ENCODE measurements at places on chromosomes 4 and X.

- DNase-seq: no peak
Measured at GRCh38 chr4:140249351-140249750, 95.4 kb upstream of the MAML3 start.

- DNase-seq: no peak
Measured at GRCh38 chrX:84165711-84166110, 22.3 kb downstream of the RPS6KA6 start.

DNA sequence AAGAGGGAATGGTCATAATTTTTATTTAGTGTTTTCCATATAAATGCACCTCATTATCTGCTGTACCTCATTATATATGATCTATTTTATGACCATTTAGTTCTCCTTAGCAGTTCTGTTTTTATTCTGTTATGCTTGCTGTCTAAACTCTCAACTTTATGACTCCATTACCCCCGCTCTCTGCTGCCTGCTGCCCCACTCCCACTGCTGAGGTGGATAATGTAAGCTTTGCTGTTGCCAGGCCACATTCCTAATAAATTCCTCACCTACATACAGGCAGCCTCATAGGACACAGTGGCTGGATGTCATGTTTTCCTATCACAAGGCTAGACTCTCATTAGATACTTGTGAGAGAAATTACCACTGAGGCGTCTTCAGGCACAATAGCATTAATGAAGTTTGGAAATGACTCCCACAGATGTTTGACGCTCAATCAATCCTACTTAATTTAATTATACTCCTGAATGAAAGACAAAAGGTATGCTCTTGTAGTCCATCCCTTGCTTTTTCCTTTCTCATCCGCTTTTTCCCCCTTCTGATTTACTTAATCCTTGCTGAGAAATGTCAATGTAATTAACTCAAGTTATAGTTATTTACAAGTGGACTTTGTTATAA is 497.5 kb upstream of the IGFBP7 start:
- no peak for DNase-seq

- DNase-seq: no peak
Measured at GRCh38 chrX:99572711-99573110, 837.4 kb downstream of the PCDH19 start.

- DNase-seq: no peak
Measured at GRCh38 chr4:11293866-11294265, 134.8 kb downstream of the HS3ST1 start.

DNA sequence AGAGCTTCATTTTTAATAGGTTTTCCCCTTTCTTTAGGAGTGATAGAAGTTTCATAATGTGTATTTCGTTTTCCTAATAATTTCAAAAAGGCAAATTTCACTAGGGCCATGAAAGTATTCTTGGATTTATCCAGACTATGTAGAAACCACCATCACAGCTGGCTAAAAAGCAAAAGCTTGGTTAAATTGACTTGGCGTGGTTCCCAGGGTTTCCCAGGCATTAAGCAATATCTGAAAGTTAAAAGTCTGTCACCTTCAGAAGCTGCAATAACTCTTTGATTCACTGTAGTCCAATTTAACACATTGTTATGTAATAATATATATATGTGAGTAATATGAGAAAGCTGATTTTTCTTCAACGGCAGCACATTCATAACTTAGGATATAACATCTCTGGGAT is 38.3 kb downstream of the NDNF start:
- no peak for DNase-seq

DNA sequence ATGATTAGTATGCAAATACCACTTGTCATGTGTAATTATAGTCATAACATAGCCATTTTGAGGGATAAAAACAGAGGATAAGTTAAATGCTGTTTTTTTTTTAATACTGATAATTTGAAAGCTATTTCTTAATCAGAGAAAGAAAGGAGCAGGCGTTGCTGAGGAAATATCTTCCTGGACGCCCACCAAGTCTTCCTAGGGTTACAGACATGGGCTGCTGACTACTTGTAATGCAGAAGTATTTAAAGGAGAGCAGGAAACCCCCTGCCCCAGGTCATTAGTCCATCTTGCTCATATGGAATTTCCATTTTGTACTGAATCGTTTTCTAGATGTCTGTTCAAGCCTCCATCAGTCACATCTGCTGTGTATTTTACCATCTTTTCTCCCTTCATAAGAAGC is 176.2 kb downstream of the ADGRL3 start:
- no peak for DNase-seq

DNA sequence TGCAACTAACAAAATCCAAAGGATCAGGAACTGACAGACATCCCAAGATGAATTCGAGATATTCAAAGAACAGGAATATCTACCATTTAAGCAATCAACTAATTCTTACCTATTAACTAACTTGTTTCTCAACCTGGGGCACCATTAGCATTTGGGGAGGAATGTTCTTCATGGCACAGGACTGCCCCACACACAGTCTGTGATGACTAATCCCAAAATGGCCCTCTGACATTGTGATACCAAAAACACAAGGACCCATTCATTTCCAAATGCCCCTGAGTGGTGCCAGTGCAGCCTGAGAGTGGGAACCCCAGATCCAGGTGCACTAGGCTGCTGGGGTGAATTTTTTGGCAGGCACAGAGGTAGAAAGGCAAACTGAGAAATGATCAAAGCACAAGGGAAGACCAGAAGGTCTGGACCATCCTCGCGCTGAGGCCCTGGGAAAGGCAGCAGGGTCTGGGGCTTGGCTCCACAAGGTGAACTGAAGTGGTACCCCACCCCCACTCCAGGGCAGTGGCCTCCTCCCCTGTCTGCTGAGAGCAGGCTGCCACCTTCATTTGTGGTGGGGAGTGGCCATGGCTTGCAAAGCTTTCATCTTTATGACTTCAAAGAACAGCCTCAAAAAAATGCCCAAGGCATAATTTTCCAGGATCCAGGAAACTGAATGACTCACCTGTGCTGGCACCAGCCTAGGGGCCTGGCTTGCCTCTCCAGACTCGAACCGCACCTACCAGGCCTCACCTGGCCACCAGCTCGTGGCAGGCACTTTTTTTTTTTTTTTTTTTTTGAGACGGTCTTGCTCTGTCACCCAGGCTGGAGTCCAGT is 122.4 kb downstream of the BCOR start:
- no peak for DNase-seq

GRCh38 chr4:4327652-4328121 is 37.6 kb downstream of the ZBTB49 start:
- no peak for DNase-seq

GRCh38 chr4:99029018-99029735 is 33.7 kb downstream of the METAP1 start:
- no peak for DNase-seq

DNA sequence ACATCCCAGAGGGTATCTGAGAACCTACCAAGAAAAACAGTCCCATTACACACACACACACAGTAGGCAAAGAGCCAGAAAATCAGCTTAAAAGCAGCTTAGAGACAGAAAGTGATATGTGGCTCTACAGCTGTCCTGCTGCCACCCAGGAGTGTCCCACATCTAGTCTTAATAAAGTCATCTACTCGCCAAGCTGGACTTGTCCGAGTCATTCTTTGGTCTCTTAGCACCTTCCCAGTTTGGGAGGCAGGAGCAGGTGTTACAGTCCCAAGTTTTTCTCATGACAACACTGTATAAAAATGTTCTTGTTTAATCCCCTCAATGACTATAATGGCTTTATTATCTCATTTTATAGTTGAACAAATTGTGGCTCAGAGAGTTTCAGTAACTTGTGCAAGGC is 252.5 kb upstream of the CASK start:
- DNase-seq: no peak

- no peak for DNase-seq
Measured at GRCh38 chr4:161907590-161907955, 256.2 kb downstream of the FSTL5 start.

- no peak for DNase-seq
Measured at GRCh38 chr4:135601351-135601750, 1399.8 kb upstream of the PABPC4L start.

DNA sequence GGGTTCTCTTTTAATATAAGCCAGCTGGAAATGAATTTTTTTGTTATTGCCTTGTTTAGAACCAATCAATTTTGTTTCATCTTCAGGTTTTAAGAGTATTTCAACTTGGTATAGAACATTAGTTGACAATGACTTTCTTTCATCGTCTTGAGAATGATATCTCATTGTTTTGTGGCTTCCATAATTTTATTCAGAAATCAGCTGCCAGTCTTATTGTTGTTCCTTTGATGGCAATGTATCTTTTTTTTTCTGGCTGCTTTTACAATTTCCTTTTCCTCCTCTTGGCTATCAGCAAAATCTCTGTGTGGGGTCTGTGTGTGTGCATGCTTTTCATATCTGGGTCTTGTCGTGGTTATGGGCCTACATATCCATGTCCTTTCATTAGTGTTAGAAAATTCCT is 1536.4 kb upstream of the TENM3 start:
- DNase-seq: no peak

DNA sequence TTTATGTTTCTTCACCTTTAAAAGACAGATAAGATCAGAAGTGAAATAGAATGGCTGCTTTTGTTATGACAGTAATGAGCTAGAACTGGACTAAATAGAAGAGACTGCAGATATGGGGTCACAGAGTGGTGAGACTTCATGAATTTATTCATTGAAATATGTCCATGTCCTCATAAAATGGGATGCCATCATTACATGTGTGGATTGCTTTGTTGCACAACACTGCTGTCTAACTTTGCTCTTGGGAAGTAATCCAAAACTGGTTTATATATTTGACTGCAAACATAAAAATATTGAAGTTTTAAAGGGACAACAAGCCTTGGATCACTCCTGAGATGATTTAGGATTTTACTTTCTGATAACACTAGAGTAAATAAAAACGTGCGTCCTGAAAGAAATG is 209.2 kb upstream of the FAT4 start:
- DNase-seq: no peak

- DNase-seq: no peak
Measured at GRCh38 chr4:139815778-139816601, 150.4 kb downstream of the MGST2 start.

GRCh38 chr4:184541907-184542306 is 67.6 kb upstream of the IRF2 start:
- no peak for DNase-seq

DNA sequence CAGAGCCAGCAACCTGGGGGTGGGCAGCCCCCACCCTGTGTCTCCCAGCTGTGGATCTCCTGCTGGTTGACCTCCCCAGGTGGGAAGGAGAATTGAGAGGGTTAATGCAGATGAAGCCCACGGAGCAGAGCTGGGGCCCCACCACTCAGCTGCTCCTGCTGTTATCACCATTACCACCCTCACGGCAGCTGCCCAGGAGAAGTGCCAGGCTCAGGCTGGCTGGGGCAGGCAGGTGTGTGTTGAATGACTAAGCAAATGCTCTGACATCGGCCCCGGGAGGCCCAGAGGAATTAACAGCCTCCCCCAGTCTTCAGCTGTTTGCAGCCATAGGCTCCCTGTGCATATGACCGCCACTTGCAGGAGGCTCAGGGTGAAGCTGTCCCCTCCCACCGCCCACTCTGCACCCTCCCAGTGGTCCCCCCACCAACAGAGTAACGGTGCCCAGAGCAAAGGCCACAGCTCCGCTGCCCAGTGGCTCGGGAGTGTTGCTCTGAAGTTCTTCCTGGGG is 133.8 kb downstream of the CPZ start:
- no peak for DNase-seq

GRCh38 chr4:20431543-20431951 is 179.8 kb downstream of the SLIT2 start:
- DNase-seq: no peak
